ENCODE measurements at places on chromosomes 6 and 20. TPM values are rescaled to one million over a fixed set of nuclear protein-coding genes. Genes with fewer than 3 reads are reported as not detected.

GRCh38 chr20:61886721-61887595 lies 178.7 kb downstream of the TAF4 start:
- no peak overlapping the region for H3K4me3 ChIP-seq
- no peak overlapping the region for H3K27ac ChIP-seq
- peaks cover 11% of the 10 kb centered on the region for H3K27me3 ChIP-seq
- H3K4me1 ChIP-seq = no peaks in the 10 kb centered on the region
- no peaks in the 10 kb centered on the region for H3K36me3 ChIP-seq

DNA sequence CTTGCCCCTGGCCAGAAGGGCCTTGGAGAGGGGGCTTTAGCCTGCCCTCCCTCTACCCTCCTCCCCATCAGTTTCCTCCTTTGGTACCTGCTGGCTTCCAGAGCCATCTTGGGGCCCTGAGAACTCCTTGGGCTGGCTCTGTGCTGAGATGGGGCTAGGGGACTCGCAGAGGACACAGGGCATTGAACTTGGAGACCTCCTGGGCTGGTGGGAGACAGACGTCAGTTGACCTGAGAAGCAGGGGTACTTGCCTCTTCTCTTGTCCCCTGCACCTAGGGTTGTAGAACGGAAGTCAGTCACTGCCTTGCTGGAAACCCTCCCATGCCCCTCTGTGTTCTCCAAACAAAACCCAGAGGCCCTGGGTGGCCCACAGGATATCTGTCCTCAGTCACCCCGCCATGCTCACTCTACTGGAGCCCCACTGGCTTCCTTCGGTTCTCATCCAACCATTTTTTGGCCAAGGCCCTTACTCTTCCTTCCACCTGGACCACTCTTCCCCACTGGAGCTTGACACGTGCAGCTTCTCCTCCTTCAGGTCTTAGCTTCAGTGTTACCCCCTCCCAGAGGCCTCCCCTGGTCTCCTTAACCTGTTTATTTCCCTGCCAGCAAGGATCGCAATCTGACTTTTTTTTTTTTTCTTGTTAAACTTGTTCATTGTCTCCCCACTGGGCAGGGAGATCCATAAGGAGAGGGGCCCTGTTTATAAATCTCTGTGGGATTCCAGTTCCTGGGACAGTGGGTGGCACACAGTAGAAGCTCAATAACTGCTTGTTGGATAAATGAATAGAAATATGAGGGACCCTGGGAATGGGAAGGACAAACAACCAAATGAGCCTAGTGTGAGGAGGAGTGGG lies 971 bp downstream of the RBCK1 start:
- H3K27me3 ChIP-seq = no peaks in the 10 kb centered on the region
- H3K27ac ChIP-seq = peak overlapping the region; percentile 92
- peak overlapping the region; percentile 94 for H3K4me3 ChIP-seq
- no peaks in the 10 kb centered on the region for H3K36me3 ChIP-seq
- H3K4me1 ChIP-seq = peaks cover 16% of the 10 kb centered on the region

- no peak overlapping the region for H3K4me3 ChIP-seq
- no peaks in the 10 kb centered on the region for H3K27me3 ChIP-seq
- no peak overlapping the region for H3K27ac ChIP-seq
- no peaks in the 10 kb centered on the region for H3K36me3 ChIP-seq
- no peaks in the 10 kb centered on the region for H3K4me1 ChIP-seq
Observed at GRCh38 chr20:60400567-60400966, 442.3 kb downstream of the CDH26 start.

GRCh38 chr6:43444036-43444435 lies 11.3 kb downstream of the DLK2 start:
- H3K27me3 ChIP-seq = no peaks in the 10 kb centered on the region
- no peak for DNase-seq
- H3K4me3 ChIP-seq = no peak overlapping the region

GRCh38 chr6:169723991-169724493 lies 258 bp downstream of the PHF10 start:
- no peaks in the 10 kb centered on the region for H3K27me3 ChIP-seq
- H3K36me3 ChIP-seq = no peaks in the 10 kb centered on the region
- peak overlapping the region; percentile 97 for H3K27ac ChIP-seq
- H3K4me3 ChIP-seq = peak overlapping the region; percentile 71

DNA sequence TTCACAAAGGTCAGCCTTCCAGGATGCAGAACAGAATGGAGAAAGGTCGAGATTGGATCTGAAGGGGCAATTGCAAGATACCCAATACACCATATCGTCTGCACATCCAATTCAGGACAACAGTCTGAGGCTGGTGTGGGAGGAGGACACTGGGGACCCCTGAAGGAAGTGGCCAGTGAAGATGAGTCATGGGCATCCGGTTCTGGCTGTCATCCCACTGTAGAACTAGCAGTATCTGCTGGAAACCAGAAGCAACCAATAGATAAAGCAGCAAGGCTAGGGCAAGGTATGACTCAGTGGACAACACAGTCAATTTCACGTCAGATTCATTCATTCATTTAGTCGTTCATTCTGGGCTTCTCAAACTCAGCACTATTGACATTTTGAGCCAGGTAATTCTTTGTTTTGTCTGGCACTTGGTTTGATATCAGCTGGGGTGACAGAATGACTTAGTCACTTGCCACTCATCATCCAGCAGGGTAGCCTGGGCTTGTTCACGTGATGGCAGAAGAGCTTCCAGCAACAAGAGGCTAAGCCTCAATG lies 30.3 kb upstream of the SHLD1 start:
- no peak for DNase-seq
- H3K27ac ChIP-seq = no peak overlapping the region
- H3K27me3 ChIP-seq = no peaks in the 10 kb centered on the region

GRCh38 chr6:38404900-38405556 lies 234.7 kb downstream of the BTBD9 start:
- no peak overlapping the region for H3K27ac ChIP-seq
- H3K4me1 ChIP-seq = peaks cover 18% of the 10 kb centered on the region
- H3K36me3 ChIP-seq = no peaks in the 10 kb centered on the region
- DNase-seq = no peak
- no peaks in the 10 kb centered on the region for H3K27me3 ChIP-seq

DNA sequence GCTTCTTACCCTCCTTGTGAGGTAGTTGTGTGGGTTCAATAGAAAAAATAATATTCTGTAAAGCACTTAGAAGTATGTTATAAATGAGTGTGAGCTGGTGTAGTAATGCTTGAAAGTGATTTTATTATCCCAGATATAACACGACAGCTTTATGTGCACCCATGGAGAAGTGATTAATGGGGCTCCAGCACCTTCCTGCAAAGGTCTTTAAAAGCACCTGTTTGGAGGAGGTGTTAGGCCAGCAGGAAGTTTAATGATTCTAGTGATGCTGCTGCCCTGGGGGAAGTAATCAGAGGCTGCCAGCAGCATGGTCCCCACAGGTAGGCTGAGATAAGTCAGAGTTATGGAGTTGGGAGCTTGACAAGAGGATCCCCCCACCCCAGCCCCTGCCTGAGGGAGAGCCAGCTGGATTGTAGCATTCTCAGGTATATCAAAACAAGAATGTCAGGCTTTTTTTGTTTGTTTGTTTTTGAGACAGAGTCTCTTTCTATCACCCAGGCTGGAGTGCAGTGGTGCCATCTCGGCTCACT lies 166.3 kb downstream of the PHACTR1 start:
- H3K27ac ChIP-seq = no peak overlapping the region
- H3K36me3 ChIP-seq = no peaks in the 10 kb centered on the region
- H3K4me3 ChIP-seq = no peak overlapping the region

Gene TCFL5
- total RNA-seq = 19.9 TPM

Gene RPN2
- 98.9 TPM for total RNA-seq

Measured in transverse colon (tissue), 4 donors.